ENCODE measurements at places on chromosomes 16 and 17. TPM values are rescaled to one million over a fixed set of nuclear protein-coding genes. Genes with fewer than 3 reads are reported as not detected.

DNA sequence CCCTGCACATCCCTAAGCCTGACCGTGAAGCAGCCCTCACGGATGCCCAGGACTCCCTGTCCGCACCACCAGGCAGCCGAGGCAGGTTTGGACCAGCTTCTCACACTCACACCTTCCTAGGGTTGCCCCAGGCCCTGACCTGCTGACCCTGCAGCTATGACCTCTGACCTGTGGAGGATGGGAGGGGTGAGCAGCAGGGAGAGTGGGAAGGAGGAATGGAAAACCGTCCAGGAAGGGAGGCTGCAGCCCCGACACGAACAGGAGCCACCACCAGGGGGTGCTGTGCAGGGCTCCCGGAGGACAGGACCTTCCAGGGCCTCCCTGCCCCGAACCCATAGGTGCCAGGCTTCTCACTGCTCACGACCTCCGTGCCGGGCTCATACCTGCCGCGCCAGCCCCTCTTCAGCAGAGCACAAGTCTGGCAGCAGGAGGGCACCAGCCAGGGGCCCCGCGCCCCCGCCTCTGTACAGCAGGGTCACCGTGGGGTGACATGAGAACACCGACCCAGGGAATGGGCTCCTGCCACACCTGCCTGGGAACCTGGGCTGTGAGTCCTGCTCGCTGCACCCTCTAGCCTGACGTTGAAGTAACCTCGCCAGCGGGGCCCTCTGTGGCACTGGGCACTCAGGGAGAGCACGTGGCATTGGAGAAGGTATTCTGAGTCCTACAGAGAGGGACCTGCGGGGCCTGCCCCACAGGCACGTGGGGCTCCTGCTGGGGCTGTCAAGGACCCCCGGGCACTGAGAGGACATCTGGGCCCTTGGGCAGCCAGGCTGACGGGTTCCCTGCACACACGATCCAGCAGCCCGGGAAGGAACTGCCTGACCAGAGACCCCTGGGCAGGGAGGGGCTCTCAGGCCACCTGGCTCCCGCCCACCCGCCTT is 37.6 kb downstream of the CTU2 start:
- DNase-seq: no peak

- DNase-seq: no peak
Measured at GRCh38 chr17:71168053-71168741, 952.6 kb upstream of the SOX9 start.

GRCh38 chr17:19386974-19387920 is at the start of gene MFAP4:
Gene MFAP4 (minus strand): TSS chr17:19387190. CDS start chr17:19387155, 35 bp downstream.
- DNase-seq: peak; percentile 94

Gene PPY
- polyA plus RNA-seq: 1.5 TPM

Gene IRX3
- polyA plus RNA-seq: 84.6 TPM

Data from right lung (tissue), 10 donors.